ENCODE measurements at places on chromosomes 7 and 10.

DNA sequence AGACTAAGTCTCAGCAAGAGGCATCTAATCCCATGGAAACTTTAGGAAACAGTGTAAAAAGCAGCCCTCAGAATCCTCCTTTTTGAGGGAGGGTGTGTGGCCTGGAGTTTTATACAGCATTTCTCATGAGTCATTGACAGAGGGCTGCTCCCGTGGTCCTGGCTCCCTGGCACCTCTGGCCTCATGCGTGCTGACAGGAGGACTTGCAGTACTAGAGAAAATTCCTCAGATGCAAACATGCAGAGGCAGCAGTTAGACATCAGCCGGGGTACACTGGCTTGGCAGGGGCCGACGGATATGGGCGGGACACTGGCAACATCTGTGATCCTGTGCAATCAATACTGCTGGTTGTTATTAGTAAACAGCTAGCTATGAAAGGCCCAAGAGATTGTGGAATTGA is 925.1 kb upstream of the CELF2 start:
- no peak for DNase-seq

DNA sequence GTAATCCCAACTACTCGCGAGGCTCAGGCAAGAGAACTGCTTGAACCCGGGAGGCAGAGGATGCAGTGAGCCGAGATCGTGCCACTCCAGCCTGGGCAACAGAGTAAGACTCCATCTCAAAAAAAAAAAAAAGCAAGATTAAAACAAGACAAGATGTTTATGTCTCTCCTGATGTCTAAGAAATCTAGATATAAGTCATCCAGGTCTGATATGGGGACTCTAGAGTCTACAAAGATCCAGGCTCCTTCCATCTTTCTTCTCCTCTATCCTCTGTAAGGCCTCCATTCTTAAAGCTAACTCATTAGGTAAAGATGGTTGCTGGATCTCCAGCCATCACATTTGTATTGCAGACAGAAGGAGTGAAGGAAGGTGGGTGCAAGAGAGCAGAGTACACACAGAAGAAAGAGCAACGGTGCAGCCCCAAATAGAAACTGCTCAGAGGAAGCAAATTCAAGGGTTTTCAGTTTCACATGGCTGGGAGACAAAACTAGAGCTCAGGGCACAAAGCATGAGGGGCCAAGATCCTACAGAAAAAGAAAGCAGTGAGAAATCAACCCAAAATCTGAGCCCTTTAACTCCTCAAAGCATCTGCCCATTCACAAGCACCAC is 57.6 kb downstream of the USP6NL start:
- DNase-seq: no peak

DNA sequence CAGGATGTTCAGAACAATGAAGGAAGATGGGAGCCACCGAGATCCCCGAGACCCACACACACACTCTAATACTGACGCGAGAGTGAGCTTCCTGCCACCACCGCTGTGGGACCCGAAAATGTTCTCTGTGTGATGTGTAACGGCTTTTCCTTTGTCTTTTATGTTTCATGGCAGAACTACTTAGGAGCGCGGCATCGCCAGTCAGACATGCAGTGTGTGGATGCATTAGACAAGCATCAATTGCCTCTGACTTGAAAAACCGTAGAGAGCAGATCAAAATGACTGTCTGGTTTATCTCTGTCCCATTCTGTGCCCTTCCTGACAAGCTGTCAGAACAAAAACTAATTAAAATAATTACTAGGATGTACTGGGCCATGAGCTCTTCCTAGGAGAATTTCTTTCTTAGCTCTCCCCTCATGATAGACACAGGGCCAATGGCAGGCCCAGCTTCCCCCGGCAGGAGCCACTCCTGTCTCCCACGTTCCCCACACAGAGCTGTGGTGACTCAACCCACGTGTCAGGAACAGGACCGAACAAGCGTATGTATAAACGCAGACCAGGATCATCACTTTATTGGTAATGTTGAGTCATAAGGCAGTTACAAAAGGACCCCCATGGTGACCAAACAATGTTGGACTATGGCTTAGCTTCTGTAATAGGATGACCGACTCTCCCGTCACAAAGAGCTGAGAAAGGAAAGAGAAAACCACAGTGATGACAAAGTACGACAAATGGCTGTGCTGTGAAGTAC is 705.0 kb downstream of the PARD3 start:
- DNase-seq: no peak

DNA sequence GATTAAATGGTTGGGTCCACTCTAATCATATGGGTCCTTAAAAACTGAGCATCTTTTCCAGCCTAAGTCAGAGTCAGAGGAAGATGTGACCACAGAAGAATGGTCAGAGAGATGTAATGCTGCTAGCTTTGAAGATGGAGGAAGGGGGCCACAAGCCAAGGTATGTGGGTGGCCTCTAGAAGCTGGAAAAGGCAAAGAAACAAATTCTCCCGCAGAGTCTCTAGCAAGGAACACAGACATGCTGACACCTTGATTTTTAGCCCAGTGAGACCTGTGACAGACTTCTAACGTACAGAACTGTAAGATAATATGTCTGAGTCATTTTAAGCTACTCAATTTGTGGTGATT is 1.5 kb upstream of the EXOC6 start:
- DNase-seq: no peak

DNA sequence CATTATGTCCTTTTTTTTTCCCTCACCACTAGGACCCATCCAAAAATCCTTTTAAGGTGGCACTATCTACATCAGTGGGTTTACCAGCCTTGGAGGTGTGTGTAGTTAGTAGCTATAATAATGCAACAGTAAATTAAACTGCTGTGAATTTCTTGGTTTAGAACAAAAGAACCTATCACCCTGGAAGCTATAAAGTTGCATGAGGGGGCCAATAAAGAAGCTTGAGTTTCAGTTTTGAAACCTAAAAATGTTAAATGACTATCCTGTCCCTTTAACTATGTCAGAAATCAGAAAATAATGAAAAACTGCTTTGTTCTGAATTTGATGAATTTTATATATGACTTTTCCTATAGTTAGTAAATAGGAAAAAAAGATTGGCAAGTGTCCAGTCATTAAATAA is 80.2 kb downstream of the POLL start:
- DNase-seq: no peak

DNA sequence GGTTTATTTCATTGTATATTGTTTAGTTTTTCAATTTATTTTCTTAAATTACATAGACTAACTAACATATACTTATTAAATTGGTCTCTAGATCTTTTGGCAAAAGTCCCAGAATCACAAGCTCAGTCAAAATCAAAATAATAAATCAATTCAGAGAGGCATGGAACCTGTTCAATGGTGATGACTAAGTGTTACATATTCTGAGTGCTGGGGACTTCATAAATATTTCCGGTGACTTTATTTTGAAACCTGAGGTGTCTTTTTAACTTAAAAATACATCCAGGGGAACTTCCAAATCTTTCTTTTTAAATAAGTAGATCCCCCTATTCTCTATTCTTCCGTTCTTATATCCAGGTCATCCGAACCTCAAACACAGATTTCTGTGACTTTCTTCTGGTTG is 89.6 kb upstream of the ZNF804B start:
- no peak for DNase-seq

Measured in NCI-H2029 treated with DMSO at 0.1 percent for 48 hours (cell line).